ENCODE measurements at places on chromosomes 3 and 15. TPM values are rescaled to one million over a fixed set of nuclear protein-coding genes. Genes with fewer than 3 reads are reported as not detected.

- DNase-seq: no peak
Observed at GRCh38 chr15:67064607-67065530, 533 bp upstream of the SMAD3 start.

The SLC22A13 gene
- total RNA-seq: 0.61 TPM

GRCh38 chr3:47441796-47442551, 33.8 kb downstream of the SCAP start:
- DNase-seq: no peak

- DNase-seq: no peak
Observed at GRCh38 chr3:37608061-37608702, 253.5 kb upstream of the CTDSPL start.

DNA sequence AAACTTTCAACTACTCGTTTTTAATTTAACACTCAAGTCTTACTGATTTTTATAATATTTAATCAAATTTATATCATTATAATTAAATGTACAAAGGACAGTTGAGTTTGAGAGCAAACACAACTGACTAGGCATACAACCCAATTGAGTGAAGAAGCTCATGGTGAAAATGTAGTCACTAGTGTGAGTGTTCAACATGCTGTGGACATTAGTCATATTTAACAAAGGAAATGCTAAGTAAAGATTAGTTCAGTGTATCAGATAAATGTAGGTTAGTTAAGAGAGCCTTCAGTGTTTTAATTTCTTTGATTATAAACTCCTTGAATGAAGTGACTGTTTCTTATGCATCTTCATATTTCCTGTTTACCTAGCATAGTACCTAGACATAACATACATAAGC, 444.2 kb upstream of the GOLIM4 start:
- DNase-seq: no peak

DNA sequence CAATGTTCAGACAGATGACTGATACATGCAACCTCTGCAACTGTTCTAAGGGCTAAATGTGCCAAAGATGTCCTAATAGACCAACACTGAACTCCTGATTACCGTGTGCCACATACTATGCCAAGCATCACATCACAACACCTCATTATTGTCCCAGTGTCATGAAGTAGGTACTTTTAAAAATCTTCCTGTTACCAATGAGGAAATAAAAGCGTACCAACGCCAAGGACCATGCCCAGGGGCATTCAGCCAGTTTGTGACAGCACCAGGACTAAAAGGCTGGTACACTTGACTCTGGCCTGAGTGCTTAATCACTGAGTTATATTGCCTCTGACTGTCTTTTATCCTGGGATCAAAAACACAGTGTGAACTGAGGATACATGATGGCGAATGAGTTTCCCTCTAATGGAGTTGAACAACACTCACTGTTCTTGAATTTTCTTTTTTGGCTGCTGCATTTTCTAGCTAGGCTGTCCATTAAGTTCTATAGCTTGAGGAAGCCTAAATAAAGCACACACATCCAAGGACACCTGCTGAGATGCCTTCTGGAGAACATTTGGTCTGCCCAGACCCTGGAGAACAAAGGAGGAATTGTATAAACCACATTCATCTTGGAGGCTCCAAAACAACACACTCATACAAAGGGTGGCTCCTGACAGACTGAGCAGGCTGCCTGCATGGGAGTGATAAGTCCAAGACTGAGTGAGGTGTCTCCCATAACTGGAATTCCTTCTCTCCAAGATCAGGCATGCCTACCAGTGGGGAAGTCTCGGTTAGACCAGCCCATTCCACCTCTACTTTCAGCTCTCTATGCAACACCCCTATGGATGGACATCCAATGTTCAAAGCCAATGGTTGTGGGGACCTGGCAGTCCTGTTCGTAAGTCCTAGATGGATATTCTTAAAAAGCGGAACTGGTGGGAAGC, 126.7 kb upstream of the PRICKLE2 start:
- no peak for DNase-seq

DNA sequence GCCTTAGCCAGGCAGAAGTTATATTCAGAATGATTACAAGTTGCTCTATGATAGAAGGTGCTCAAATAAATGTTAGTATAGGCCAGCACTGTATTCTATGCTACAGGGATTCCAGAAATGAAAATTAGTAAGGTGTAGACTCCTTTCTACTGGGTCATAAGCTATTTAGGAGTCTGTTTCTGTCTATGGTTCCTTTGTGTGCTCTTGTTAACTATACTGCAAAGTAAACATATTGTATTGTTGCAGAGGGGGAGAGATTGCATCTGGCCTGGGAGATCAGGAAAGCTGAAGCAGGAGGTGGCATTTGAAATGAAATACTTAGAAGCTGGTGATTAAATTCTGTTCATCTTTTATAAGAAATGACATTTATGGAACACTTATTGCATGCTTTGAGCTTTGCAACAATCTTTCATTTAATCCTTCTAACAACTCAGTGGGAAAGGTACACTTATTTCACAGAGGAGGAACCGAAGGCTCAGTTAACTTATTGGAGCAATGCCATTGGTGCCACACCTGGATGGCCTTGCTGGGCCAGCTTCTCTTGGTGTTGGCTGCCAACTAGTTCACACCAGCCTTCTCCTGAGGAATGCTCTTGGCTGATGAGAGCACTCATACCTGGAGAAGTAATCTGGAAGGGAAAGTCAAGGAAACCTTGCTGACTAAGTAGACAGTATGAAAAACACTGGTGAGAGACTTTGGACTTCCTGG, 39.1 kb downstream of the ABHD5 start:
- DNase-seq: no peak

- no peak for DNase-seq
Observed at GRCh38 chr15:62698646-62699045, 343.9 kb upstream of the TPM1 start.

DNA sequence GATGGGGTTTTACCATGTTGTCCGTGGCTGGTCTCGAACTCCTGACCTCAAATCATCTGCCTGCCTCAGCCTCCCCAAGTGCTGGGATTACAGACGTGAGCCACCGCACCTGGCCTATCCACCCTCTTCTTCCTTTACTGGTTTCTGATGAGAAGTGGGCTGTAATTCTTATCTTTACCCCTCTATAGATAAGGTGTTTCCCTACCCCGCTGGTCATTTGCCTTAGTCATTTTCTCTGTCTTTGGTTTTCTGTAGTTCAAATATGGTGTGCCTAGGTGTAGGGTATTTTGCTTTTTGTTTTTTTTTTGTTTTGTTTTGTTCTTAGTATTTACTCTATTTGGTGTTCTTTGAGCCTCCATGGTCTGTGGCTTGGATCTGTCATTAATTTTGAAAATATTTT, 41.3 kb downstream of the APBA2 start:
- no peak for DNase-seq

Data from activated naive CD8-positive, alpha-beta T cell treated with anti-CD3 and anti-CD28 coated beads, Interleukin-2, amount 10 ng/mL, durations not matched to agents 7 days and 5 days (primary cell).